ENCODE measurements at places on chromosomes 2 and 18.

DNA sequence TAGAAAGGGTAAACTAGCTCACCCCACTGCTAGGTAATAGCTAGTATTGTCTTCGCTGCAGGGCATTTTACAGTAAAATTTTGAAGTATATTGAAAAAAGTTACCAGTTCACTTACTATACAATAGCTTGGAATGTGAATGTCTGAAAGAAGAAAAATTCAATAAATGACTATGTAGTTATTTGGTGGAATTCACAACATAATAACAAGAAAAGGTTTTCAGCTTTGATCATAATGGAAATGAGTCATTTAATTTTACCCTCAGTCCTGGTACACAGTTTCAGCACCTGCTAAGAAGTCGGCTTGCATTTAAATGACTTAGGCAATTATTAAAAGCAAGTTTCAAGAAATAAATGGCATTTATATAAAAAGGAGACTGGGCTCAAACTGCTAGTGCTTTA lies 90.4 kb downstream of the NUP35 start:
- DNase-seq: no peak

DNA sequence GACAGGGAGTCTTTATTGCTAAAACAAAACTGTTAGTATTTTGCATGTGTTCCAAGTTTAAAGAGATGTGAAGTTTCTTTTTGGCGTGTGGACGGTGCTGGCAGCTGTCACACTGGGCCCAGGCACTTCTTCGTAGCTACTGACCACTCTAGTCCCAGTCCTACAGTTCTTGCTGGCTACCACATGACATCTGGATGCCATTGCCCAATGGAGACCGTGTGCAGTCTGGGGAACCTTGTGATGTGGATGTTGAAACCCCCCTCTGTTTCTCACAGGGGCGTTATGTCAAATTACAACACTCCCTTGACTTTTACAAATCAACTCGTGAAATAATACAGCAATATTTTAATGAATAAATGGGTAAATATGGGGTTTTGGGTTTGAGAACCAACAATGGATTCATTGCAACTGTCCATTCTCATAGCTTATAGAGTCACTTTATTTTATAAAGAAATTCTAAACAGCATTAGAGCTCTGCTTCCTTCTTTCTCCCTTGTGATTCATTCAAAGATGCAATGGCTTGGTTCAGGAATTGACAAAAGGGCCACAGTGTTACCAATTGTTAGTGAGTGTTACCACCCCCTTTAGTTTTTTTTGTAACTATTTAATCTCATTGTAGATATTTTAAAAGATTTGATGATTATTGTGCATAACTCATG lies 1.2 kb downstream of the GPD2 start:
- DNase-seq: no peak

GRCh38 chr2:14385043-14385442 lies 247.5 kb upstream of the LRATD1 start:
- no peak for DNase-seq

- DNase-seq: no peak
Observed at GRCh38 chr2:48749291-48750127, 6.0 kb downstream of the LHCGR start.

DNA sequence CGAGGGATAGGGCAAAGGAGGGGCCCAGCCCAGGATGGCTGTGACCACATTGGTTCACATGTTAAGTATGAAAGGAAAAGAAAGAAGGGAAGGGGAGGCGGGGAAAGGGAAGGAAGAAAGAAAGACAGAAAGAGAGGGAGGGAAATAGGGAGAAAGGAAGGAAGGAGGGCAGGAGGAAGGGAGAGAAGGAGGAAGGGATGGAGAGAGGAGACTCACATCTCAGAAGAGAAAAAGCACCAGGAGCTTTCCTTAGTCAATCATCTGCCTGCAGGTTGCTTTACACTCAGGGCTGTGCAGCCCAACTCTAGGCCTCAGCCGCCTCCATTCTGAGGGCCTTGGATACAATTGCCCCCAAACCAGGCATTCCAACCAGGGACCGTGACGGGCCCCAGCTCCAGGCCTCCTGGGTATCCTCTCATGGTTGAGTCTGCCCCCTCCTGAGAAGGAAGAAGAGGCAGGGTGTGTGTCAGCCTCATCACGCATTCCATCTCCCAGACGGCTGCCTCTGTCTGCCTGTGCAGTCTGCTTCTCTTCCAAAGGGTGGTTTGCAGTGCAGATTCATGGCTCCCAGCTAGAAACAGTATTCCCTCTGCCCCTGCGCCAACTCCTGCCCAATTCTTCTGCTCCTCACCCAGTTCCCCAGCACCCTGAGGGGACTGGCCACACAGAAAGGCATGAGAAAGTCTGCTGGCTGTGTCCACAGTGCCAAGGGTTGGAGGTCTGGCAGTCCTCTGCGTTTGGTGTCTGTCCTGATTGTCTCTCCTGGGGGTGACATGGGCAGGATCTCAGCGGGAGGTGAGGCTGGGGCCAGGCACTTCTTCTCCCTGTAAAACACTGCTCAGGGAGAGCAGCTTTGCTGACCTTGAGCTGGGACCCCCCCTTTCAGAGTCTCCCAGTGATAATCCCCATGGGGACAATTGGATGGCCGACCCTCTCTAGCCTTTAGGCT lies 163.3 kb downstream of the SMAD7 start:
- DNase-seq: no peak

GRCh38 chr2:160246356-160246755 lies 46.3 kb upstream of the ITGB6 start:
- no peak for DNase-seq

All from iPS DF 6.9 (cell line).